Gastrocnemius medialis (tissue), 4 donors: ENCODE measurements at places on chromosomes 7 and 10. TPM values are rescaled to one million over a fixed set of nuclear protein-coding genes. Genes with fewer than 3 reads are reported as not detected.

Gene ANKIB1
- total RNA-seq = 11.5 TPM

Gene TMEM236
- total RNA-seq = 0.98 TPM

Gene PNLIPRP1
- total RNA-seq = not detected

Gene GRID1
- total RNA-seq = 0.36 TPM

Gene LMBR1
- total RNA-seq = 35.7 TPM

Gene TMEM120A
- 56.7 TPM for total RNA-seq

Gene OPN4
- total RNA-seq = not detected

Gene SPDYE2B
- not detected for total RNA-seq

Gene KAZALD1
- total RNA-seq = 1.8 TPM

Gene TFPI2
- 1.3 TPM for total RNA-seq

Gene NUTM2E
- total RNA-seq = not detected

DNA sequence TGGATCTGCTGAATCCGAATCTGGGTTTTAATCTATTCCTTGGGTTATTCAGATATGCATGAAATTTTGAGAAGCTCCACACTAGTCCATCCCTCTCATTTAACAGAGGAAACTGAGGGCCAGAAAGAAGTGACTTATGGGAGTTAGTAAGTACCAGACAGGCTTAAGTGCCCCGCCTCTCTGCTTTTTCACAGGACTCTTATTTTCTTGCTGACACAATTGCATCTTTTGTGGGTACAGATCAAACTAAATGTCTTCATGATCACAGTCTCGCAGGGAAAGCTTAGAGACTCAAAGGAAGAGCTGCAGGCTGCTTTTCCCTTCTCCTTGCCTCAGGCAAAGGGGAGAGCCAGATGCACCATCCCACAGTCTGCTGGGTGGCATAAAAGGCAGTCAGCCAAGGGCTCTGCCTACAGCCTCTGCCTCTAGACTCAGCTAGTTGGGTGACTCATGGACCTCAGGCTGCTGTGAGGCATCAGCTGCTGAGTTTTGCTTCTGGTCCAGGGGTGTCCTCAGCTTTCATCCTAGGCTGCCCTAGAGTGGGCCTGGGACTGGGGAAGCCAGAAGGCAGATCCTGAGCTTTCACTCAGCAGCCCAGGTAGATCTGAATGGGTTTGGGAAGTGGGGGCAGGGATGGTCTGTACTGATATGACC lies 11.6 kb downstream of the GOLGA7B start:
- DNase-seq = peak; percentile 54

GRCh38 chr7:158763454-158764033 lies 58.9 kb upstream of the NCAPG2 start:
- no peak for DNase-seq

DNA sequence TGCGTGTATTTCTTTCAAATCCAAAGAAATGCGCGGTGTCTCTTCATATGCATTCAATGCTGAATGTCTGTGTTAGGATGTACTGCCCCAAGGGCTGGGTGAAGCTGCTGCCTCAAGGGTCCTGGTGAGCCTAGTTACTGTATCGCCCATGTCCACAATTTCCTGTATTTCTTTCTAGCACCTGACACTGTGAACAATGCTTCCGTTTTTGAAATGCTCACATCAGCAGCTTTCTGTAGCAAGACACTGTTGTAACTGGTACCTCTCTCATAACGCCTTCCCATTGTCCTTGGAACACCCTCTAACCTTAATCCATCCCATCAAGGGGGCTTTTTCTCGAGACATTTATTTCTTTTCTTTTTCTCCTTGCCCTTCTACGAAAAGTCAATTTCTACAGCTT lies 25.1 kb downstream of the NRP1 start:
- no peak for DNase-seq

GRCh38 chr7:37083311-37084096 lies 359.2 kb upstream of the AOAH start:
- DNase-seq = peak; percentile 55

- DNase-seq = no peak
These were observed 380 bp upstream of the AGBL3 start for GRCh38 chr7:134985894-134986362.

DNA sequence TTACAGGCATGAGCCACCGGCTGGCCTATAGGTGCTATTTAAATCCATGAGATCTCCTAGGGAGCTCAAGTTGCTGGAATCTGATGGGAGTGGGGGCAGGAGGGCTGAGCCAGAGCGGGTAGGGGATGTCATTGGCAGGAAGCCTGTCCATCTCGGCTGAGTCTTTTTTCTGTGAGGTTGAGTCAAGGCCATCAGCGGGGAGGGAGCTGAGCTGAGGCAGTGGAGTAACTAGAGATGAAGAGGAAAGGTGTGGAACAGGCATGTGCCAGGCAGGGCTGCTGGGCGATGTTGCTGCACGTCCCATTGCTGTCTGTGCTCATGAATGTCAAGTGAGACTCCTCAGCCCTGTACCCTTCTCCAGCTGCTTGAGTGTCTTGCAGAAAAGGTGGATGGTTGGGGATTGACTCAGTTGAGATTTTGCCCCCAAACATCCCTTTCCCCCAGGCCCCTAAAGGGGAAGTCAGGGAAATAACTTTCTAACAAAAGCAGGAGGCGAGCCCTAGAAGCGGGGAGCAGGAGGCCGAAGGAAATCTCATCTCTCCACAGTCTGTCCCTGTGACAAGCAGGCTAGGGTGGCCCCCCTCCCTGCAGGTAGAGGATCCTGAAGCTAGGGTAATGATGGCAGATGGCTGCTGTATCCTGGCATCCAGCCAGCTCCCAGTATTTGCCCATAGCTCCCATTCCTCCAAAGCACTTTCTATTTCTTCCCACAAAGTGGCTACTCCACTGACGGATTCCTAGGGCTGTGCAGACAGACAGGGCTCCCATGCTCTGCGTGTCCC lies 5.4 kb downstream of the ATP6V1F start:
- peak; percentile 59 for DNase-seq

DNA sequence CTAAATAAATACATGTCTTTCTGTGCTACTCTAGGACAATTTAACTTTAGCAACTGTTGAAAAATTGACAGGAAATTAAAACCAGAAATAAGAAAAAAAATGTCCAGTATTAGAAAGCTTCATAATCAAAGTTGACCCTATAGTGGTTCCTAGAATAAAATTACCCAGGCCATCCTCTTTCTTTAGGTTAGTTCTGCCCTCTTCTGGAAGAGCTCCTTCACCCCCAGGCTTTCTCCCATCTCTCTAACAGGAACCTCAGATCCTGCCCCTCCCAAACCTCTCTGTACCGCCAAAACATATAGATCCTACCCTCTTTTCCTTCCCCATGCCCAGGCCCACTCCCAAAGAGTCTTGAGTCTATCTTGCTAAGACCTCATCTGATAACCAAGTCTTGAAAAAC lies 159.4 kb upstream of the CDK1 start:
- no peak for DNase-seq

DNA sequence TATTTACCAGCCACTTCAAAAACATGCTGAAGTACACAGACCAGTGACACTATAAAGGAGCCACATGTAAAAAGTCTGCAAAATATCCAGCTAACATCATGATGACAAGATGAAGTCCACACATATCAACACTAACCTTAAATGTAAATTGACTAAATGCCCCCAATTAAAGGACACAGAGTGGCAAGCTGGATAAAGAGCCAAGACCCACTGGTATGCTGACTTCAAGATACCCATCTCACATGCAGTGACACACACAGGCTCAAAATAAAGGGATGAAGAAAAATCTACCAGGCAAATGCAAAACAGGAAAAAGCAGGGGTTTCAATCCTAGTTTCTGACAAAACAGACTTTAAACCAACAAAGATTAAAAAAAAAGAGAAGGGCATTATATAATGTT lies 12.9 kb upstream of the C10orf88 start:
- DNase-seq = no peak

- DNase-seq = no peak
These were observed 56.3 kb upstream of the ZNF92 start for GRCh38 chr7:65317372-65317771.

GRCh38 chr10:118808601-118809356 lies 54.0 kb upstream of the CACUL1 start:
- DNase-seq = no peak

- DNase-seq = no peak
These were observed 2.0 kb upstream of the ZMYND11 start for GRCh38 chr10:132946-133898.

GRCh38 chr7:142009187-142009586 lies 13.5 kb downstream of the MGAM start:
- DNase-seq = no peak

DNA sequence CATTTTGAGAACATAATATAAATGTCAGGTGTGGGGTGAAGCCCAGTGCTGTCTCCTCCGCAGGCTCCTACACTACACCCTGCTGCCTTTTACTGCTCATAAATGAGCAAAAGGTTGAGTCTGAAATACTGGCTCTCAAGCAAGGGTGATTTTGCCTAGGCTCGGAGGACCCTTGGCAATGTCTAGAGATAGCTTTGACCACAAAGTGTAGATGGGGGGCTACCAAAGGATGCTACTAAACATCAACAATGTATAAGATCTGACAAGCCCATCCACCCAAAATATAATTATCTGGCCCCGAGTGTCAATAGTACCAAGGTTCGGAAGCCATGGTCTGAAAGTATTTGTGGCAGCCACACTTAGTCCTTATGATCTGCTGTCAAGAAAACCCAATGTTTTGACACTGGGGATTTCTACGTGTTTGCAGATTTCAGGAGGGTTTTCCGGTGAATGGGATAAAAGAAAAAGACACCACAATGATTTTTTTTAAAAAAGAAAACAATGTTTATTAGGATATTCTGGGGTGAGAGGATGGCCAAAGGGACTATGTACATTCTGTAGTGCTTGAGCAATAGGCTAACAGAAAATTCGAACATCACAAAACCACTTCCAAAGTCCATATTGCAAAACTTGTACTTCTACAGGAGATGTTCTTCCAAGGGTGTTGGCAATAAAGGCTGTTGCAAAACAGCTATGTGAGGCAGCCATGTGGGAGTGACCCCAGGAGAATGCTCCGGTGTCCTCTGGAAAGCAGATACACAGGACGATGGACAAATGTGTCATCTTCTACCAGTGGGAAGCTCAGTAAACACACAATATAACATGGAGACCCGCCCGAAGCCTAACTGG lies 216.3 kb downstream of the GFRA1 start:
- DNase-seq = peak; percentile 75

GRCh38 chr7:27202018-27202861 lies 2.3 kb upstream of the HOXA13 start:
- no peak for DNase-seq

- no peak for DNase-seq
These were observed 13.6 kb downstream of the VPS50 start for GRCh38 chr7:93245525-93246432.

- DNase-seq = no peak
These were observed 386.2 kb downstream of the KCNMA1 start for GRCh38 chr10:77251297-77252013.

DNA sequence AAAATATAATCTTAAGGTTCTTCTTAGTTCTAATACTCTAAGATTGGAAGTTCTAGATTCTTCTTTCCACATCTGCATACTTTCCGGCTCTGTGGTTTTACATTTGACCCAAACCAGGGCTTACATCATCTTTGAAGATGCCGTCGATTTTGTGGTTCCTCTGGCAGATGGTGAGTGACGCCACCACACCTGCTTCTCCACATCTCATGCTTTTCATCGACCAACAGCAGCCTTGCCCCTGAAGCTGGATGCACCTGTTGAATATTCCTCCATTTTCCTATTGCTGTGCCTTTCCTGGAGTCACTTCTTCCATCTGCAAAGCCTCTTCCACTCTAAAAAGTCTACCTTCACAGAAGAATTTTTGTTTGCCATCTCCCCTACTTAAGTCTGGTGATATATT lies 121.3 kb downstream of the PRKCQ start:
- DNase-seq = no peak

- DNase-seq = no peak
These were observed 69.6 kb upstream of the CDK1 start for GRCh38 chr10:60708666-60709065.

- no peak for DNase-seq
These were observed 125.6 kb upstream of the PRPS1L1 start for GRCh38 chr7:18153183-18153748.

- no peak for DNase-seq
These were observed 11.5 kb upstream of the TES start for GRCh38 chr7:116198748-116199410.

DNA sequence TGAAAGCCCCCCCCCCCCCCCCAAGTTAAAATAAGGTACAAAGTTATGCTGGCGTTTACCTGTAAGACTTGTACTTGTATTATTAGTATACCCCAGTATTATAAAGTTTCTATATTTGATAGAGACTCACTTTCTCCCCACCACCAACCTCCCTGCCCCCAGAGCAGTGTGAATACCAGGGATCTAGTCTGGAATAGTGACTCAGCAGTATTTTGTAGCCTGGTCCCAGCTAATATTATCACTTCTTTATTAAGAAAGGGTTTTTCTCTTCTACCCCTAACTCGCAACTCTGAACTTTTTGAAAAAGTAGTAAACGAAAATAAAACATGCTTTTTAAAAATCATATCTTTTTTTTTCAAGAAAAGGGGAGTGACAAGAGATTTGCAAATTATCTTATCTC lies 26.7 kb downstream of the GLI3 start:
- DNase-seq = no peak

- DNase-seq = no peak
These were observed 22.4 kb upstream of the UTF1 start for GRCh38 chr10:133207627-133208026.

DNA sequence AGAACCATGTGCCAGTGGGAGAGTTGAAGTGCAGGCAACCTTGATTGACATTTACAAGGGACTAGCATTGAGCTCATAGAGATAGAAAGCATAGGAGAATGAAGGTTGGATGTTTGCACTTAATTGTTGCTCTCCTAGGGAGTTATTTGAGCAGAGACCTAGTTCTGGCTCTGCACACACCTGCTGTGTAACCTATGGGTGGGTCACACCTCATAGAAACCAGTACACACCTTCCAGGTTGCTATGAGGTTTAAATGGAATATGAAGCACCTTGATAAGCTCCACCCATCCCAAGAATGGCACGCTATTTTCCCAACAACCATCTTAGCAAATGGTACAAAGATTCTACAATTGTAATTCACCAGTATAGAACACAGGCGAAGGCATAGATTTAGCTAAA lies 86.2 kb upstream of the AOAH start:
- DNase-seq = no peak

DNA sequence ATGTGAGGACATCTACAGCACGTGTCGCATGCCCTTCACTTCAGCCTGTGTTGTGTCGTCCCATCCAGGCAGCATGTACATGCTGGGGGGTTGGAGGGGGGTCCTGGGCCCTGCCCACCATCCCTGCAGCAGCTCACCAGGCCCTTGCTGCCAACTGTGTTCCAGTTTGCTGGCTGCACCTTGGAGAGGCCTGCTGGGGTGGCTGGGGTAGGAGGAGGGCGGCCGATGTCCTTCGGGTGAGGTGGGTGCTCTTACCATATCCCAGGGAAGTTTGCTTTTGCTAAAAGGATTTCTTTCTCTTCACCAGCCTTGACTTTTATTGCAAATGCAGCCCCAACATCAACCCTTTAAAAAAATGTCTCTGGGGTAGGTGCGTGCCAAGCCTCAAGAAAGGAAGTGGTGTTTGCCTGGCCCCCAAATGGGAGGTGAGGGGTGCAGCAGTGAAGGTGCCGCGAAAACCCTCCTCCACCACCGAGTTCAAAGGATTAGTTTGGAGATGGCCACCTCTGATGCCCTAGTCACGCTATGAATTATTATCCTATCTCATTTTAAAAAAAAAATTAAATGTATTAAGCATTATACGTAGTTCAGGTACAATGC lies 165.8 kb upstream of the KLF6 start:
- DNase-seq = no peak
